CD4-positive, alpha-beta T cell treated with Interleukin-4 for 1 hour (primary cell): ENCODE measurements at places on chromosomes 11 and 22.

- no peak for DNase-seq
These were observed 7.4 kb downstream of the BMAL1 start for GRCh38 chr11:13284776-13285588.

- no peak for DNase-seq
These were observed 137.8 kb downstream of the BRD1 start for GRCh38 chr22:49689858-49690257.

GRCh38 chr11:129592191-129592590 lies 216.5 kb downstream of the BARX2 start:
- DNase-seq: no peak

DNA sequence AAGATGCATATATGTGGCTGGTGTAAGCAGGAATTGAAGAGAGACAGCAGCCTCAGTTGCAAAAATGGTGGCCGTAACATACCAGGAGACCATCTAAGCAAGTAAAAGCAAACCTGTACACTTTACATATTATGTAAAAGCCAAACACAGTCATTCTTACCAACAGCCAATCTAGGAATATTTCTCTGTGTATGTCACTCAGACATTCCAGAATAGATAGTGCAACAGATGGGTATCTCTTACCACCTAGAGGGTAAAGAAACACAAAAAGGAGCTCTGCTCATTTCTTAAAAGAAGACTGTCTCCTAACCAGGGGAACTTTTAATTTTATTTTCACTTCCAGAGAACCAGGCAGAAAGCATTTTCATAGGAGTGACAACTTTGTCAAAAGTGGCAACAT lies 38.7 kb downstream of the GLYAT start:
- DNase-seq: no peak

- no peak for DNase-seq
These were observed 1507.5 kb downstream of the BRD1 start for GRCh38 chr22:48320048-48320682.

- DNase-seq: no peak
These were observed 329.1 kb downstream of the TMEM135 start for GRCh38 chr11:87366763-87367405.
